Hepatocyte (in vitro differentiated cells): ENCODE measurements at places on chromosomes 6 and 20. TPM values are rescaled to one million over a fixed set of nuclear protein-coding genes. Genes with fewer than 3 reads are reported as not detected.

Gene HTR1B
- 0.36 and 0.47 TPM in 2 replicates for total RNA-seq

Gene PTGIS
- total RNA-seq: 22.5 and 26.1 TPM in 2 replicates

Gene SPATS1
- not detected in 2 replicates for total RNA-seq

Gene TRIM40
- total RNA-seq: 0.40 and 1.0 TPM in 2 replicates

DNA sequence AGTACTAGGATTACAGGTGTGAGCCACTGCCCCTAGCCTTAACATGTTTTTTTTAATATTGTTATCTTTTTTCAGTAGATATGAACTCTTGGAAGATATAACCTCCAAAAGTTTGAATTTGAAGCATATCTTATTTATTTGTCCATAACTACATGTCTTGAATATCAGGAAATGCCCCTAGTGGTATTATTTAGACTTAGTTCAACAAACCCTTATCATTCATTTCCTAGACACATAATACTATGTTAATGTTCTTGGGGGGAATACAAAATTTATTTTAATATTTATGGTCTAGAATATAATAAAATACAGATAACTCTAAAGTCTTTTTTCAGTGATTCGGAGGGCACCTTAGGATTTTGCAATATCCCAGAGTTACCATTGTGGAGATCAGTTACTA lies 160.7 kb downstream of the HACE1 start:
- DNase-seq: no peak
- peaks cover 3% of the 10 kb centered on the region for H3K4me1 ChIP-seq
- H3K27ac ChIP-seq: no peak overlapping the region
- no peaks in the 10 kb centered on the region for H3K27me3 ChIP-seq
- no peaks in the 10 kb centered on the region for H3K36me3 ChIP-seq
- H3K4me3 ChIP-seq: no peak overlapping the region

- no peaks in the 10 kb centered on the region for H3K36me3 ChIP-seq
- H3K27ac ChIP-seq: no peak overlapping the region
- no peak for DNase-seq
- no peaks in the 10 kb centered on the region for H3K27me3 ChIP-seq
- H3K4me3 ChIP-seq: no peak overlapping the region
Observed at GRCh38 chr6:44662461-44663121, 275.1 kb downstream of the CDC5L start.

DNA sequence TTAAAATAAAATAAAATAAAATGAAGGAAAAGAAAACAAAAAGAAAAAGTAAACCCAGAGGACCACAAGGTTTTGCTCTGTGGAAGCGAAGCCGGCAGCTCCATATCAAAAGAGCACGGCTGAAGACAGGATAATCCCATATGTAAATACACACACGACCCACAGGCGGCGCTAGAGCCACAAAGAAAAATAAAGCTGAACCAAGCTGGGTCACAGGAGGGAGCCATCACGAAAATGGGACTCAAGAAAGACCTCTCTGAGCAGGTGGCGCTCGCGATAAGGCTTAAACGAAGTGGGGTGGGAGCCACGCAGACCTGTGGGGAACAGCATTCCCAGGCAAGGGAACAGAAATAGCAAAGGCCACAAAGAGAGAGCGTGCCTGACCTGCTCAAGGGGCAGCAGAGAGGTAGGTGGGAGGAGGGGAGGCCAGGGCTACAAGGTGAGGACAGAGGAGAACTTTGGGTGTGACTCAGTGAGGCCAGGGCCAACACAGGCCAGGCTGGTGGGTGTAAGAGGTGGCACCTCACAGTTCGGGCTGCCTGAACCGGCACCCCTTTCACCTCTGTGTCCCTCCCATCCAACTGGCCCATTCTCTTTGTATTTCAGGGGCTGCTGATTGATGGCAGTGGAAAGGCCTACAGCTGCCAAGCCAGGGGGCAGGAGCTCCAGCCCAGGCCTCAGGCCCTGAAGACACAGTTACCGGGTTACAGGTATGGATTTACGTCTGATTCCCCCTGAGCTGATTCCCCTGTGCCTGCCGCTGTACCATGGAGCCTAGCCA lies 26.0 kb downstream of the PTGIS start:
- H3K27ac ChIP-seq: no peak overlapping the region
- no peak overlapping the region for H3K4me3 ChIP-seq
- peak; percentile 85 for DNase-seq
- H3K36me3 ChIP-seq: no peaks in the 10 kb centered on the region

- no peaks in the 10 kb centered on the region for H3K27me3 ChIP-seq
- peaks cover 38% of the 10 kb centered on the region for H3K4me1 ChIP-seq
- no peak overlapping the region for H3K27ac ChIP-seq
- H3K4me3 ChIP-seq: no peak overlapping the region
- no peak for DNase-seq
Observed at GRCh38 chr6:41523915-41524633, 22.1 kb upstream of the FOXP4 start.
